ENCODE measurements at places on chromosomes 7 and 10.
A peak's percentile ranks its signal among the peaks of the same experiment; 100 is the strongest.

DNA sequence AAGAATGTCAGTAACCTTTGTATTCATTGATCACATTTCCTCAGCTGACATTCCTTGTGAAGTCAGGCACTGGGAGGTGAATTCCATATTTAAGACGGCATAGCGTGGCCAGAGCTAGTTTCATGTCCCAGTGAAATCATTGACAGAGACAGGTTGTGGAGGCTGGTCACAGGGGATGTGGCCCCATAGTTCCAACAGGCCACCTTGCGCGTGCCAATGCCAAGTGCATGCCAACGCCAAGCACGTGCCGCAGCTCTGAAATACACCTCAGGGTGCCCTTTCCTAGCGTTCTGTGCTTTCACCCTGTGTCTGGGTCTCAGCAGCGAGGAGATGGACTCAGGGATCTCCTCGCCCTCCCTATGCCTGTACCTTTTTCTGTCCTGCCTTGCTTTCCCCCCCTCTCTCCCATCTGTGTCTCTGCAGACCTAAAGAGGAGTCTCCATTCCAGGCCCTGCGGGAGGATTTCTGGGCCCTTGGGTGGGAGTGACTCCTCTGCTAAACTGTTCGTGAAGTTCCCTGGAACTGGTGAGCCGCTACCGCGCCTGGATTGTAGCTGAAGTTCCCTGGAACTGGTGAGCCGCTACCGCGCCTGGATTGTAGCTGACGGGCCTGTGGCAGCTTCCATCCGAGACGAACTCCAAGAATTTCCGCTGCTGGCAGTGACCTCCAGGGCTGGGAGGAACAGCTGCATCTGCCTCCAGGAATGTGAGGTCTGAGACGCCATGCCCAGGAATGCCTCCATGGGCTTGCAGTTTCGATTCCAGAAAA, 19.7 kb downstream of the AQP1 start:
- no peak for DNase-seq

DNA sequence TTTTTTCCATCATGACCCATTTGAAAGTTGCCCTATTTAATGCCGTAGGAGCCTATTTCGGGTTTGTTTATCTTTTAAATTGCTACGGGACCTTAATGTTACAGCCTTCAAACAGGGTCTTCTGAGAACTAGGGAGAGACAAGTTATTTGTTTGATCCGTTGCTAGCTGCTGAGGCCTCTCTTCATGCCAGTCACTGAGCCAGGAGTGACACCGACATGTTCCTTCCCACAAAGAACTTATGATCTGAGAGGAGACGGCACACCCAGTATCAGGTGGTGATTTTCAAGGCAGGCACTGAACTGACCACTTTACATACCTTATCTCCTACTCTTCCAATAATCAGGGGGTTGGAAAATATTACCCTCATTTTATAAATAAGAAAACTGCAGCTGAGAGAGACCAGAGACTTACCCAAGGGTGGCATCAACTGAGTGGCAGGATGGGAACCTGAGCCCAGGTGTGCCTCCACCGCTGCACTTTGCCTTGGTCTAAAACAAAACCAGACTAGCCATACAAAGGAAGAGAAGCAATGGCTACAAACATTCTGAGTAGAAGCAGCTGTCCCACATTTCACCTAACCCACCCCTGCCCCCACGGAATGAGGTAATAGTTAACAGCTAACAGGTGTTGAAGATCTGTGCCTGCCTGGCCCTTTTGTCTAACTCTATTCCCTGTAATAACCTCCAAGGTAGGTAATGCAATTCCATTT, 40.5 kb downstream of the PPP1R3C start:
- no peak for DNase-seq

DNA sequence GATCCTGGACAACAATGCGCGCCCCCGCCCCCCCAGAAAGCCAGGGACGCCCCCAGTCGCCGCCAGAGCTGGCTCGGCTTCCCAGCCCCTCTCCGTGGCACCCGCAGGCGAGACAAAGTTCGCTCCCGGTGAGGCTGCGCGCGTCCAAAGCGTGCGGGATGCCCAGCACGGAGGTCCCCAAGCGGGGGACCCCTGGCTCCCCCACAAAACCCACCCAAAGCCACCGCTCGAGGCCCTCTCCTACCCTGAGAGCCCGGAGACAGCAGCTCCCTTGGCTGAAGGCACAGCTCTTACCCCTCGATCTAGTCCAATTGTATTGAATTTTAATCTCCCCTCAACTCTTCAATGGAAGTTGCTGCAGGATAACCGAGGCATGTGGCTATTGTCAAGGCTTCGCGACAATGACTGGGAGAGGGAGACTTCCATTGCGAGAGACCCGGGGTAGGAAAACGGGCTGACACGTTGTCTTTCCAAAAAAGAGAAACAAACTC, 305.3 kb downstream of the PRPF18 start:
- no peak for DNase-seq

DNA sequence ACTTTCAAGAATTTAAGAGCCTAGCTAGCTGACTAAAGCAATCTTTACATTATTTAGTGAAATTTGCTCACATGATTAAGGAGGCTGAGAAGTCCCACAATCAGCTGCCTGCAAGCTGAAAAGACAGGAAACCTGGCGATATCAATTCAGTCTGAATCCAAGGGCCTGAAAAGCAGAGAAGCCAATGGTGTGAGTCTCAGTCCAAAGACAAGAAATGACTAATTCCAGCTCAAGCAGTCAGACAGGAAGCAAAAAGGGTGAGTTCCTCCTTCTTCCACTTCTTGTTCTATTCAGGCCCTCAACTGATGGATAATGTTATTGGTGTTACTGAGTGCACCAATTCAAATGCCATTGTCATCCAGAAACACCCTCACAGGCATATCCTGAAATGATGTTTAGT, 1231.6 kb upstream of the CELF2 start:
- DNase-seq: no peak

DNA sequence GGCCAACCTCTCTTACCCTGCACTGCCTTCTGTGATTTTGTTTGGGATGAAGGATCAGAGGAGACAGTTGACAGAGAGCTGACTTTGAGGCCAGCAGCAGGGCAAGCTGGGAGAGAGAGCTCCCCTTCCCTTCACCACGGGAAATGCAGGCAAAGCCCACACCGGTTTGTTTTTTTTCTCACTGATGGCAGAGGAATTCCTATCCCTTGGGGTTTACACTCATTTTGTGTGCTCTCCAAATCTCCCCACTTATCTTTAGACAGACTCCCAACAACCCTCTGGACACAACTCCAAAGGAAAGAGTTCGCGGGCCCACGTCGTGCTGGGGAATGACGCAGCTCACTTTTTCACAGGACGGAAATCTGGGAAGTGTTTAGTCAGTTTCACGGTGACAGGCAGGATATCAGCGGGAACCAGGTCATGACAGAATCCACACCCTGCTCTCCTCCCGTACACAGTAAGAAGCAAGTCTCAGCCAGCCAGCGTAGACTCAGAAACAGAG, 68.3 kb upstream of the FAM171A1 start:
- DNase-seq: peak; percentile 60

DNA sequence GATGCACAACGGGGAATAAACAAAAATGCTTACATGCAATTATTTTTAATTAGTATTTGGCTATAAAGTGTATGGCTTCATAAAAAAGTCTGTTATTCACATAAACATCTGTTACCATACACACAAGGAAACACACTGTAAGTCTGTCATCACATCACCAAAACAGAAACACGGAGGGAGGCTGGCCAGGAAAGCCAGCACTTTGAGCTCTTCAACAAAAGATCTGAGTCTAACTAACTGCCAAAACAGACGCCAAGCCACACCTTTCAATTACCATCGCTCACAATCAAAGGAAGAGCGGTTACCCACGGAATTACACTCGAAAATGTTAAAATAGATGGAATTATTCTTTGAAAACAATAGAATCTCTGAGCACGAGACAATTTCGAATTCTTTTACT, 49.2 kb upstream of the MGMT start:
- no peak for DNase-seq

Data from ovary (tissue), 10 donors.